ENCODE measurements at places on chromosomes 1 and 21.

GRCh38 chr1:147246044-147246690 lies 3.7 kb downstream of the CHD1L start:
- no peak for DNase-seq

- no peak for DNase-seq
Measured at GRCh38 chr1:182338806-182339370, 52.7 kb downstream of the GLUL start.

- no peak for DNase-seq
Measured at GRCh38 chr1:14937288-14937949, 216.1 kb upstream of the TMEM51 start.

DNA sequence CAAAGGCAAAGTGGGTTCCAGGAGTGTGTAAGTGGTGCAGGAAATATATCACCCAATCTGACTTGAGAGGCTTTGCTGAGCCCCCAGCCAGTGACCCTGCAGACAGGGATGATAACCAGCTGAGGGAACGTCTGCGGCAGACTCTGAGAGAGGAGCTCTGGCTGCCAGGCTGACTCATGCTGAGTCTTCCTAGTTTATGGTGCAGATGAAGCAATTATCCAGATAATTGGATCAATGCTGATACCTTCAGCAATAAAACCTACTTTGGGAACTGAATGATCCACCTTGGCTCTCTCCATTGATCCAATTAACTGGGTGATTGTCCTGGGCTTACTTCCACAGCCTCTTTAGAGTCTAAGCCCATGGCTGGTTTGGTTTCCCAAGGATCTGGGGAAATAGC lies 7.3 kb downstream of the C8B start:
- no peak for DNase-seq

DNA sequence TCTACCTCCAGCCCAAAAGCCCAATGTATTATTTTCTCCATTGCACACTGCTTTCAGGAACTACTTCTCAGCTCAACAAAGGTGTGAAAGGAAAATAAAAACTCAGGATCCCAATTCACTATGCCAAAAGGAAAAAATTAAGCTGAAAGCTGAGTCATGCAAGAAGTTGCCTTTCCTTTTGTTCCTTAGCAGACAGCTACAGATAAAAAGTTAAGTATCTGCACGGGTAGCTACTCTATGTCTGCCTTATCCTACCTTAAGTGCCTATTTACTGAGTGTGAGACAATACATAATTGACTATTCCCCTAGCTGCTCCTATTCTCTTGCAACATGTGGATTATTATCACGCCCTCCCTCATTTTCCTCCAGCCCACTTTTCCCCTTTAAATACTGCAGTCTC lies 84.1 kb downstream of the ADCY10 start:
- DNase-seq: no peak
